ENCODE measurements at places on chromosomes 4 and X. TPM values are rescaled to one million over a fixed set of nuclear protein-coding genes. Genes with fewer than 3 reads are reported as not detected.

DNA sequence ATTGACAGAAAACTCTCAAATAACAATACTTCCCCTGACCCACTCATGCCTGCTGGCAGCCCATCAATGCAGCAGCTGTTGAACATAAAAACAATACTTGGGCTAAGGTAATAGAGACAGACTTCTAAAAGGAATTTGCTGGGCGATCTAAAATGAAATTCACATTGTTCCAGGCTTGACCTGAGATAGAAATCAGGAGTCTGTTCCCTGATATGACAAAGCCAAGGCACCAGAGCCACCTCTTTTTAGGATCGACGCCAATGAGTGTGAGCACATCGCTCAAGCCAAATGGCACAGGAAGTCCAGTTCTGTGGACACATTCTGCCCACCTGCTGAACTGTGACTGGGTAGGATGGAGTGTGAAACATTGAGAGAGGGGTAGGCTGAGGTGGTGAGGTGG, 4.9 kb downstream of the SEPTIN11 start:
- peaks cover 26% of the 10 kb centered on the region for H3K27me3 ChIP-seq
- H3K4me1 ChIP-seq = peaks cover 15% of the 10 kb centered on the region

The CSAG3 gene
- not detected for total RNA-seq

The RIPPLY1 gene
- not detected for total RNA-seq

The STOX2 gene
- total RNA-seq = not detected

- H3K4me1 ChIP-seq = no peaks in the 10 kb centered on the region
- no peak overlapping the region for H3K4me3 ChIP-seq
- no peaks in the 10 kb centered on the region for H3K27me3 ChIP-seq
- H3K27ac ChIP-seq = no peak overlapping the region
- no peaks in the 10 kb centered on the region for H3K36me3 ChIP-seq
- DNase-seq = no peak
Measured at GRCh38 chr4:1367936-1368289, 20.9 kb downstream of the UVSSA start.

GRCh38 chrX:53445977-53446376, 11.8 kb upstream of the HSD17B10 start:
- DNase-seq = peak; percentile 62
- H3K4me1 ChIP-seq = peaks cover 9% of the 10 kb centered on the region
- H3K27ac ChIP-seq = no peak overlapping the region
- no peaks in the 10 kb centered on the region for H3K36me3 ChIP-seq
- H3K4me3 ChIP-seq = no peak overlapping the region

DNA sequence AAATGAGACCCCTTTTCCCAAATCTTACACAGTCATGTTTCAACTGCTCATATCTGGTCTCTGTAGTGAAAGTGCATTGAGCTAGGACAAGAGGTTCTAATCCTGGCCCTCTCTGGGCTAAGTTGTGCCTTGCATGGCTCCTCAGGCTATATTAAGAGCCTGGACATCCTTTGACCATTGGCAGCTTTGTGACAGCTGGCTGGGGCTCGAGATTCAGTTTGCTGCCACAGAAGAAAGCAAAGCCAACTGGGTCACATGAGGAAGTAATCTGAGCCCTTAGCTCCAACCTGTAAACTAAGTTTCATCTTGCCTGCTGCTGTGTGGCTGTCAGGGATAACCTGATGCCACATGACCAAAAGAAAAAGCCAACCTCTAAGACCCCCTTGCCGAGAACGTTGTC, 51.8 kb upstream of the JADE1 start:
- no peaks in the 10 kb centered on the region for H3K4me1 ChIP-seq
- peaks cover 5% of the 10 kb centered on the region for H3K27me3 ChIP-seq
- H3K4me3 ChIP-seq = no peak overlapping the region
- no peak for DNase-seq
- H3K36me3 ChIP-seq = no peaks in the 10 kb centered on the region
- no peak overlapping the region for H3K27ac ChIP-seq

The RAB41 gene
- total RNA-seq = not detected

The ACSL4 gene
- total RNA-seq = 62.1 TPM

GRCh38 chrX:72046447-72046846, 85.3 kb downstream of the RTL5 start:
- no peak overlapping the region for H3K27ac ChIP-seq
- H3K4me3 ChIP-seq = no peak overlapping the region
- H3K36me3 ChIP-seq = no peaks in the 10 kb centered on the region
- peaks cover 39% of the 10 kb centered on the region for H3K4me1 ChIP-seq

The NDST4 gene
- total RNA-seq = not detected

The SOD3 gene
- total RNA-seq = not detected

The DCAF8L2 gene
- total RNA-seq = not detected

- H3K4me1 ChIP-seq = peaks cover 20% of the 10 kb centered on the region
- H3K27ac ChIP-seq = peak overlapping the region; percentile 82
- no peak overlapping the region for H3K4me3 ChIP-seq
Measured at GRCh38 chrX:109974906-109975655, 27.8 kb upstream of the TMEM164 start.

DNA sequence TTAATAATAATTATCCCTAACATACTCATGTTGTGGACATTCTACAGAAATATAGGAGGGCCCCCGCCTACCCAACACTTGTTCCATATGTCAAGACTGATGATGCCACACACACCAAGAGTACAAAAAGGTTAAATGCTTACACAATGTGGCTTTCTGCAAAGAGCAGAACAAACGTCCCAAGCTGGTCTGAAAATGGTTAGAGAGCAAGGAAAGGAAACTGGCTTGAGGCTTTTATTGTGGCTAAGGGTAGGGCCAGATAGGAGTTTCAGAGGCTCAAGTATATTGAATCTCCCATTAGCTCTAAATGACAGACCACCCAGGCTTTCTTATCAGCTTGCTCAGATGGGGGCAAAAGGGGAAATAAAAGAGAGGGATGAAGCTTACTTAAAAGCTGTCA, 134.1 kb upstream of the C1QTNF7 start:
- H3K27ac ChIP-seq = no peak overlapping the region
- H3K4me1 ChIP-seq = no peaks in the 10 kb centered on the region
- DNase-seq = no peak
- H3K36me3 ChIP-seq = no peaks in the 10 kb centered on the region
- H3K27me3 ChIP-seq = peaks cover 3% of the 10 kb centered on the region

GRCh38 chrX:132948648-132949260, 9.7 kb downstream of the HS6ST2 start:
- no peaks in the 10 kb centered on the region for H3K36me3 ChIP-seq
- no peak overlapping the region for H3K4me3 ChIP-seq

Data from activated CD4-positive, alpha-beta memory T cell treated with anti-CD3 and anti-CD28 coated beads, Interleukin-2, amount 10 ng/mL, durations not matched to agents 7 days and 5 days (primary cell).